B cell (primary cell): ENCODE measurements at places on chromosomes 3 and 15.
A peak's percentile ranks its signal among the peaks of the same experiment; 100 is the strongest.

- DNase-seq: no peak
Observed at GRCh38 chr15:34656005-34656796, 72.8 kb upstream of the GOLGA8B start.

DNA sequence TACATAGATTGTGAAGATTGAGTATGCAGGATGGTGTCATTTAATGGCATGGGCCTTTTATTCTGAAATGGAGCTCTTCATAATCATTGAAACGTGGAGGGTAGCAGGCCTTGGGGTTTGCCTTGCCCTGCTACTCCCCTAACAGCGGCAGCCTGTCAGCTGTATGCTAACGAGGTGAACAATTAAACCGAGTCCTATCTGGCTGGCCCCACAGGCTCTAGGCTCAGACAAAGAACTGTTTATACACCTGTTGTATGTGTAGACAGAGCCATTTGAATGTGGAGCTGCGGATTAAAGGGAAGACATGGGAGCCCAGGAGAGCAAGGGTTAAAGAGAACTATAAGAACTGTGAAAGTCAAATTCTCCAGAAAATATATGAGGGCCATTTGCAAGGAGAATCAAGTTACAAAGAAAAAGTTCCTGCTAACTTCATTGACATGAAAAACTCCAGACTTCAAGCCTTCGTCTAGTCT, 116.7 kb upstream of the CGNL1 start:
- DNase-seq: peak; percentile 64

DNA sequence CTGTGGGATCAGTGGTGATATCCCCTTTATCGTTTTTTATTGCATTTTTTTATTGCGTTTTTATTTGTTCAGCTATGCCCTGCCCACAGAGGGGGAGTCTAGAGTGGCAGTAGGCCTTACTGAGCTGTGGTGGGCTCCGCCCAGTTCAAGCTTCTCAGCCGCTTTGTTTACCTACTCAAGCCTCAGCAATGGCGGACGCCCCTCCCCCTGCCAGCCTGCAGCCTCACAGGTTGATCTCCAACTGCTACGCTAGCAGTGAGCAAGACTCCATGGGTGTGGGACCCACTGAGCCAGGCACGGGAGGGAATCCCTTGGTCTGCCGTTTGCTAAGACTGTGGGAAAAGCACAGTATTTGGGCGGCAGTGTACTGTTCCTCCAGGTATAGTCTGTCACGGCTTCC, 500.6 kb upstream of the MCTP2 start:
- no peak for DNase-seq

- no peak for DNase-seq
Observed at GRCh38 chr3:169479314-169479939, 184.1 kb downstream of the MECOM start.

GRCh38 chr3:11288786-11289637, 16.8 kb downstream of the ATG7 start:
- peak; percentile 88 for DNase-seq

GRCh38 chr15:93235926-93236780, 147.1 kb upstream of the RGMA start:
- no peak for DNase-seq

DNA sequence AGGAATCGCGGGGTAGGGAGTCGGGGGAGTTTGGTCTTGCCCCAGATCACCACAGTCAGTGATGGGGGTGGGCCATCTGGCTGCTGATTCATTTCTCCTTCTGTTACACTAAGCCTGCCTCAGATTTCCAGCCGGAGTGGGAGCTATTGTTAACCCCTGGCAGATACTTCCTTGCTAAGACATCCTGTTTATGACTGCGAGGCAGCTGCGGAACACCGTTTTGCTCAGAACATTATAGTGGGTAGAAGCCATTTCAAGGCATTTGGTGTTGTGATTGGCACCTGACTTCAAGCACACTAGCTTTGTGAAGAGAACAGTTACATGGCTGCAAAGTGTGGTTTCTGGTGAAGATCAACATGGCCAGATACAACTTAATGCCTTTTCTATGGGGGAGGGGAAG, 73.8 kb downstream of the FLNB start:
- DNase-seq: no peak

DNA sequence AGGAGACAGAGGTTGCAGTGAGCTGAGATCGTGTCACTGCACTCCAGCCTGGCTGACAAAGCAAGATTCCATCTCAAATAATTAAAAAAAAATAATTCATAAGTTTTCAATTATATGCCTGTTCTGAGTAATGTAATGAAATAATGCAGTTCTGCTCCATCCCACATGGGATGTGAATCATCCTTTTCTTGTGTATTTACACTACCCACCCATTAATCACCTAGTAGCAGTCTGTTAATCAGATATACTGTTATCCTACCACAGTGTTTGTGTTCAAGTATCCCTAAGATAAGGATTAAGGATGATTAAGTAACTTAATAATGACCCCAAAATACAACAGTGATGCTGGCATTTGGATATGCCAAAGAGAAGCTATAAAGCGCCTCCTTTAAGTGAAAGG, 38.8 kb downstream of the PIGB start:
- no peak for DNase-seq

DNA sequence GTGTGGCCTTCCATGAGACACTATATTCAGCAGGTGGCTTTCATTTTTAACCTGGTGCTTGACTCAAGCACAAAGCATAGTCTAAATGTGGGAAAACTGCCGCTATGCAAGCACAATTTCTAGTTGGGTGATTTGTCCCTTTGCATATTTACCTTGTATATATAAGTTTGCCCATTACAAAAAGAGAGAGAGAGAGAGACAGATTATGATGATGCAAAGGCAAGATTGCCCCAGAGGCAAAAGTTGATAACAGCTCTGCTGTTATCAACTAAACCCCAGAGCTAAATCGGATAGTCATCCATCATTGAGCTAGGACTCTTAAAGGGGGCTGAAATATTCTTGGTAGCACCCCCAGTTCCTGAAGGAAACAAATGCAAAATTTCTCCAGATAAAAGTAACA, 141.5 kb downstream of the AQP9 start:
- DNase-seq: no peak

GRCh38 chr3:120773932-120774331, 31.4 kb downstream of the GTF2E1 start:
- no peak for DNase-seq

DNA sequence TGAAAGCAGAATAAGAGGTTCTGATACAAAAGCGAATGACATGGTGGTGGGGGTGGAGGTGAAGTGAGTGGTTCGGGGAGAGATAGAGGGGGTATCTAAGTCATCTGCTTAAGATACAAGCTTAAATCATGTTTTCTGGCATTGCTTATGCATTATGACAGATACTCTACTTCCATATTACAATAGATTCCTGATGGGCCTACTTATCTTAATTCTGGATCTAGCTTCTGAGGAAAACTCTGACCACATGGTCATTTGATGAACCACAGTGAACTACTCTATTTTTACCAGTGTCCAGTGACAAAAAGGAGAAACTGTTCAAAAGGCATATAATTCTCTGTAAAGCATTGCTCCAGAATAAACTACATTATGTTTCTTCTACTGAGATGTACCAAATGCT, 673.7 kb upstream of the CCDC54 start:
- no peak for DNase-seq

- no peak for DNase-seq
Observed at GRCh38 chr15:79721256-79721655, 175.6 kb downstream of the MTHFS start.

DNA sequence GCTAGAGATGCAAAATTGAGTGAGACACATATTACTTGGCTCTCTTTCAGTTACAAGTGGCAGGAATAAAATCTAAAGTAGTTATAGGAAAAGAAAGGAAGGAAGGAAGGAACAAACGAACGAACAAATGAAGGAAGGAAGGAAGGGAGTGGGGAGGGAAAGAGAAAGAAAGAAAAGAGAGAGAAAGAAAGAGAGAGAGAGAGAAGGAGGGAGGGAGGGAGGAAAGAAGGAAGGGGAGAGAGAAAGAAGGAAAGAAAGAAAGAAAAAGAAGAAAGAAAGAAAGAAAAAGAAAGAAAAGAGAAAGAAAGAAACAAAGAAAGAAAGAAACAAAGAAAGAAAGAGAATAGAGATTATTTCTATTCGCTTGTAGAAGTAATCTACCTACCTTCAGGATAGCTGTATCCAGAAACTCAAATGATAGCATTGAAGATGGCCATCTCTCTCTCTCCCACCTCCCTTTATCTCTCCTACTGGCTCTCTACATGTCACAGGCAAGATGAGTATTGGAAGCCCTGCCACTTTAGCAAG, 229.7 kb upstream of the TLE3 start:
- no peak for DNase-seq

- DNase-seq: no peak
Observed at GRCh38 chr3:149150436-149150835, 21.0 kb downstream of the HPS3 start.
